ENCODE measurements at places on chromosomes 12 and 14. TPM values are rescaled to one million over a fixed set of nuclear protein-coding genes. Genes with fewer than 3 reads are reported as not detected.
A peak's percentile ranks its signal among the peaks of the same experiment; 100 is the strongest.

DNA sequence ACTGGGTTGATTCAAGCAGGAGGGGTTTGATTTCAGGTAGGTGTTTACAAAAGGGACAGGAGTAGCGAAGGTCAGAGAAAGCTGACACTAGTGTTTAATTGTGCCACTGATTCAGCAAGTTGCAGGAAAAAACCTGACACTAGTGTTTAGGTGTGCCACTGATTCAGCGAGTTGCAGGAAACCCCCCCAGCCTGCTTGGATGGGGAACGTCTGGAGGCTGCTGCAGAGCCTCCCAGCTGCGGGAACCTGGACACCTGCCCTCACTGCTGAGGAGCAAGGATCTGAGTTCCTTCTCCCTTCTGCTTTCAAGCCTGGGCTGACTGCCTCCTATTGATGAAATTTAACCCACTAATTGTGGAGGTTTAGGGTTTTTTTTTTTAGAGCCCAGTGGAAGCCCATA lies 84.2 kb downstream of the AVPR1A start:
- no peaks in the 10 kb centered on the region for H3K27me3 ChIP-seq
- no peaks in the 10 kb centered on the region for H3K36me3 ChIP-seq
- H3K4me1 ChIP-seq, result 0 out of 2 replicates have a peak, but pooled peaks cover under 1% of the 10 kb centered on the region
- no peak overlapping the region for H3K4me3 ChIP-seq

DNA sequence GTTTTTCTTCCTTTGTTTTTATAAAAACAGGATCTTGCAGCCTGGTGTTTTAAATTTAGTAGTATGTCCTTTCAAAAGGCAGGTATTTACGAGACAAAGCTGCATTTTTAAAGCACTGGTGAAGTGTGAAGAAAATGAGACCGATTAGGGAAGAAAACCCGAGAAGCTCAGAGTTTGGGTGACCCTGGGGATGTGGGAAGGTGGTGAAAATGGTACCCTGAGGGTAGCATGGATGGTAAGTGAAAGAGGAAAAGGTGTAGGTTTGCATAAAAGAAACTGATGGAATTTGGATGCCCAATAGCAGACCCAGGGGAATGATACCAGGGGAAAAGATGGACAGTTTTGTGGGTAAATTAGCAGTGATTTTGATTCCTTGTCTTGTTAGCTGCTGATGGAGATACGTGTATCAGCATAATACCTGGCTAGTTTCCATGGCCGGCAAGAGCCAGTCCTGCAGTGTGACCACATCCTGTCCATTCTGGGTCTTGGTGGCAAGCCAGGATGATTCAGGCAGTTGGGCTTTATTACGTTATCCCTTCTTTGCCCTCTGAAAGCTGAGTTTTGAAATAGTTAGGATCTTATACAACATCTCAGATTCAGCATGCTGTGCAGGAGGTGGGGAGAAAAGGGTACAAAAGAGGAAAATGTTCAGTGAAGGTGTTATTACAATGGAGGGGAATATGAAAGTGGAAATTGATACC lies 8.9 kb downstream of the BICD1 start:
- peak; percentile 22 for DNase-seq
- no peaks in the 10 kb centered on the region for H3K27me3 ChIP-seq
- no peak overlapping the region for H3K4me3 ChIP-seq
- H3K4me1 ChIP-seq, result peaks cover 17% of the 10 kb centered on the region
- peaks cover 7% of the 10 kb centered on the region for H3K36me3 ChIP-seq

GRCh38 chr12:80684077-80684495 lies 23.3 kb upstream of the MYF6 start:
- peak; percentile 91 for DNase-seq
- no peaks in the 10 kb centered on the region for H3K27me3 ChIP-seq
- peaks cover 3% of the 10 kb centered on the region for H3K4me1 ChIP-seq

GRCh38 chr12:130873825-130874224 lies 2.0 kb downstream of the RAN start:
- H3K27me3 ChIP-seq, result no peaks in the 10 kb centered on the region
- peaks cover 55% of the 10 kb centered on the region for H3K36me3 ChIP-seq
- peaks cover 2% of the 10 kb centered on the region for H3K4me1 ChIP-seq
- no peak overlapping the region for H3K27ac ChIP-seq
- H3K4me3 ChIP-seq, result peak overlapping the region; percentile 92

GRCh38 chr12:115640929-115641328 lies 636.6 kb downstream of the MED13L start:
- H3K36me3 ChIP-seq, result no peaks in the 10 kb centered on the region
- no peak for DNase-seq

GRCh38 chr12:124679533-124680371 lies 112.3 kb upstream of the NCOR2 start:
- no peak overlapping the region for H3K4me3 ChIP-seq
- no peaks in the 10 kb centered on the region for H3K4me1 ChIP-seq
- H3K27me3 ChIP-seq, result no peaks in the 10 kb centered on the region
- H3K36me3 ChIP-seq, result no peaks in the 10 kb centered on the region
- no peak overlapping the region for H3K27ac ChIP-seq
- no peak for DNase-seq

DNA sequence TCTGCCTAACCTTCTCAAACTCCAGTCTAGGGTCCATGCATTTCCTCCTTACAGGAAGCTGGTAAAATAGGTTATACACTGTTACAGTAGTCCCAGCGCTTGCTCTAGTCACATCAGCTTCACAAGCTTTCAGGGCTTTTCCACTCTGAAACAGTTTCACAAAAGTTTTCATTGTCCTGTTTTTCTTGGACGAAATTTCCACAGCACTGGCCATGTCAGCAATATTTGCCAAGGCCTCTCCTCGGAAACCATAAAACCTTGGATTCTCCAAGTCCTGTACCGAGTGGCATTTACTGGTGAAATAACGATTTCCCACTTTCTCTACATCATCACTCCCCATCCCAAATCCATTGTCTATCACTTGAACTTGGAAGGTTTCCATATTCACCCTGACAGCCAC lies 2.1 kb downstream of the MLH3 start:
- H3K4me1 ChIP-seq, result 0 out of 2 replicates have a peak, but pooled peaks cover 2% of the 10 kb centered on the region
- H3K27me3 ChIP-seq, result no peaks in the 10 kb centered on the region
- DNase-seq, result no peak
- peaks cover 2% of the 10 kb centered on the region for H3K36me3 ChIP-seq

- H3K27me3 ChIP-seq, result no peaks in the 10 kb centered on the region
- H3K4me1 ChIP-seq, result no peaks in the 10 kb centered on the region
- no peak overlapping the region for H3K4me3 ChIP-seq
- no peaks in the 10 kb centered on the region for H3K36me3 ChIP-seq
- H3K27ac ChIP-seq, result no peak overlapping the region
These were observed 741.7 kb downstream of the VRK1 start for GRCh38 chr14:97538749-97539410.

DNA sequence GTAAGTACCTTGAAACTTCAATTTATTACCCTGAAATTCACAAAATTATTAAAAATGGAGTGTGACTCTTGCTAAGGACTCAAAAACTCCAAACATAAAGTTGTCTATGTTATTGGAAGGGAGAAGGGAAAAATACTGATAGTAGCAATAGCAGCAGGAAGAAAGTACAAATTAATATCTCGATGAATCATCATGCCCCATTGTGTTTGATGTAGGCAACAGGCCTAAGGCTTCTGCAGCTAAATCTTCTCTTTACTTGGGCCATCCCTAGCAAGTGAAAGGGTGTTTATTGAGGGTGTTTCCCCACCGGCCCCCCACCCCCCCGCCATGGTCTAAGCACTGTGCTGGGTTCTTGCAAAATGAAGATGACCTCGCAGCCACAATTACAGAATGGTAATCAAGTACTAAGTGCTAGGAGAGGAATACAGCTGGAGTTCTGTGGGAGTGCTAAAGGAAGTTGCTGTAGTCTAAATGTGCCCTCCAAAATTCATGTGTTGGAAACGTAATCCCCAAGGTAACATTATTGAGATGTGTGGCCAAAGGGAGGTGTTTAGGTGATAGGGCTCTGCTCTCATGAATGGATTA lies 76.5 kb downstream of the SNAPC1 start:
- H3K27ac ChIP-seq, result no peak overlapping the region
- H3K4me3 ChIP-seq, result no peak overlapping the region
- no peaks in the 10 kb centered on the region for H3K36me3 ChIP-seq

DNA sequence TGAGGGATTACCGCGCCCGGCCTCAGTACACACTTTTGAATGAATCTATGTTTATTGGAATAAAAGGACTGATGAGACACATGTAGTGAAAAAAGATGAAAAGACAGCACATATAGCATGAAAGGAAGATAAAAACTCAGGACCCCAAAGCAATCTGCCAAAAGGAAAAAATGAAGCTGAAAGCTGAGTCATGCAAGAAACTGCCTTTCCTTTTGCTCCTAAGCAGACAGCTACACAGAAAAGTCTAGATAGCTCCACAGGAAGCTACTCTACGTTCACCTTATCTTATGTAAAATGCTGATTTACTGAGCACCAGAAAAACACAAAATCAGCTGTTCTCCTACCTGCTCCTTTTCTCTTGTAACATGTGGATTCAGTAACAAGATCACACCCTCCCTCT lies 128.4 kb downstream of the NTF3 start:
- peaks cover 7% of the 10 kb centered on the region for H3K36me3 ChIP-seq
- no peaks in the 10 kb centered on the region for H3K27me3 ChIP-seq
- DNase-seq, result no peak
- H3K4me1 ChIP-seq, result no peaks in the 10 kb centered on the region

GRCh38 chr12:100669922-100670321 lies 96.4 kb downstream of the GAS2L3 start:
- H3K27me3 ChIP-seq, result no peaks in the 10 kb centered on the region
- no peak overlapping the region for H3K27ac ChIP-seq
- H3K4me3 ChIP-seq, result no peak overlapping the region
- no peak for DNase-seq
- no peaks in the 10 kb centered on the region for H3K36me3 ChIP-seq

- H3K27ac ChIP-seq, result no peak overlapping the region
- no peak overlapping the region for H3K4me3 ChIP-seq
- DNase-seq, result no peak
- no peaks in the 10 kb centered on the region for H3K36me3 ChIP-seq
- H3K4me1 ChIP-seq, result no peaks in the 10 kb centered on the region
- H3K27me3 ChIP-seq, result no peaks in the 10 kb centered on the region
These were observed 515.5 kb downstream of the C12orf50 start for GRCh38 chr12:87513536-87514280.

The GLIPR1L1 gene
- total RNA-seq, result 1.9 TPM

The ATG14 gene
- total RNA-seq, result 13.6 TPM

The DRAM1 gene
- total RNA-seq, result 6.3 TPM

The RFX4 gene
- 0.57 TPM for total RNA-seq

The LRIG3 gene
- total RNA-seq, result 11.6 TPM

The KLHDC1 gene
- total RNA-seq, result not detected
